ENCODE measurements at places on chromosomes 3 and 15. TPM values are rescaled to one million over a fixed set of nuclear protein-coding genes. Genes with fewer than 3 reads are reported as not detected.

DNA sequence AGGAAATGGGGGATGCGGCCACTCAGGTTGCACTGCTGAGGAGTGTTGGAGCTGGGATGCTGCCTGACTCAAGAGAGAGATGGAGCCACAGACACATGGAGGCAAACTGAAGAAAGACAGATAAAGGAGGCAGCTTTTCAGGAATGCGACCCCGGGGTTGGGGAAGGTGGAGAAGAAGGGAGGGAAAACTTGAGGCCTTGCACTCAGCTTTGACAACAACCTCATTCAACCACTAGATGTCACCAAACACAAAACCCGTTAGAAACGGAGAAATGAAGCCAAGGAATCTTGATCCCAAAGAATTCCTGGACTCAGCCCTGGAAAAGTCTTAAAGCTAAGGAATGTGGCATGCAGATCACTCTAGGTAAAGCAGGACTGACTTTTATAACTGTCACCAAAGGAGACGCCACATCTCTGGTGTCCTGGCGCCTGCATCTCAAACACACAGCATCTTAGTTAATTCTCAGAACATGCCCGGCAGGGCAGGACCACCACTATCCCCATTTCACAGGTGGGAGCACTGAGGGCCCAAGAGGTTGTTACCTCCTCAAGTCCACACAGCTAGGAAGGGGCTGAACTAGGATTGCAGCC is 59.6 kb upstream of the LMCD1 start:
- DNase-seq = no peak

DNA sequence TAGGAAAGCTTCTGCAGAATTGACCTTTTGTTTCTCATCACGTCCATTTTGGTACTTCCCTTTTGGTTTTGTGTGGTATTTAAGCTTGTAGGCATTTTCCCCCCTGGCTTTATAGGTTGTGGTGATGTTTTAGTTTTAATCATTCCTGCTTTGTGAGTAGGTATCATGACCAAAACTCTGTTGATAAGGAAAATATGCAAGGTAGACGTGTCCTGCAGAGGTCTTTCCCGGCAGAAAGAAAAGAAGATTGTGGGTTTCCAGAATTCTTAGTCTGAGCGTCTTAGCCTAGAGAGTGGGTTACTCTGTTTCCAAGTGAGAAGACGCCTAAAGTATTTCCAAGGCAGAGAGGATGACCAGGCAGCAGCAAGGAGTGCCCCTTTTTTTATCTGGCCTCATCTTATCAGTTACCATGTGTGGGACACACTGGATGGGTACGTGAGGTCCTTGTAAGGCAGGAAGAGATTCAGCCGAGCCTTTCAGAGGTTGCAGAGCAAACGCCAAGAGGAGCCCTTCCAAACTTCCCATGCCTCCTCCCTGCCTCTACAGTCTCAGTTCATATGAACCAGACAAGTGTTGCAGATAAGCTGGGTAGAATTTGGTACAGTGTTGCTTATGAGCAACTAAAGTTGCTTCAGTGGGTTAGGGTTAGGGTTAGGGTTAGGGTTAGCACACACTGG is 58.8 kb downstream of the ARNT2 start:
- DNase-seq = no peak

DNA sequence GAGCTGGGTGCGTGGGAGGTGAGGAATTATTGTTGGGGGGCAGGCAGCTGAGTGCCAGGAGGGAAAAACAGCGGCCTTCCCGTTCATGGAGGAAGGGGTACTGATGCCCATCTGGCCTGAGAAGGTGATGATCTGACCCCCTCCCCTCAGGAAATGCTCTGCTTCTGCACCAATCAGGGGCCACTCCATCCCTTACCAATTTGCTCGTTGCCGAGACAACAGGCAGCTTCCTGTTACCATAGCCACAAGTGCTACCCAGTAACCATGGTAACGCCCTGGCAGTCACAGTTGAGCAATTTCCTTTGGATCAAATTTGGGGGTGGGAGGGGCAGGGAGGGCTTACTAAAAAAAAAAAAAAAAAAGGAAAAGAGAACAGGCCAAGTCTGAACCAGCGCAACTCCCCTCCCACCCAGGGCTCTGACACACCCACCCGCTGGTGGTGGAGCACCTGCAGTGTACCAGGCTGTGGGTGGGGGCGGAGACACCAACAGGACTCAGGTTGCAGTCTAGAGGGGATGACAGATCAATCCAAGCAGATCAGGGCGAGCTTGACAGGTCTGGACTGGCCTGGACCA is 13.7 kb downstream of the CELF6 start:
- no peak for DNase-seq

DNA sequence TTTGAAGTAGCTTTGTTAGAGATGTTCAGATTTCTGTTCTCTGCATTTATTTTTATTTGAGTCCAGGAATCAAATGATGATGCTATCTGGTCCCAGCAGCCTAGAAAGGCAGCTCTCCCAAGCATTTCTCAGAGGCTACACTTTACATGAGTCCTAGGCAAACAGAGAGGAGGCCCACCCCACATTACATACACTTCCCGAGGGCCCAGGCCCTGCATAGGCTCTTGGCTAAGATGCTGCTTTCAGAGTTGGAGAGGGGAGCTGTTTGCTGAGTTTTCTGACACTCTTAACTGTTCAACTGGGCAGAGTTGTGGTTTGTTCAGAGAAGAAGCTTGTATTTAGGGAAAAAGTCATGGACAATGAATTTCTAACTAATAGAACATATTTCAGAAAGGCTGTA is 117.9 kb upstream of the RGMA start:
- DNase-seq = no peak

DNA sequence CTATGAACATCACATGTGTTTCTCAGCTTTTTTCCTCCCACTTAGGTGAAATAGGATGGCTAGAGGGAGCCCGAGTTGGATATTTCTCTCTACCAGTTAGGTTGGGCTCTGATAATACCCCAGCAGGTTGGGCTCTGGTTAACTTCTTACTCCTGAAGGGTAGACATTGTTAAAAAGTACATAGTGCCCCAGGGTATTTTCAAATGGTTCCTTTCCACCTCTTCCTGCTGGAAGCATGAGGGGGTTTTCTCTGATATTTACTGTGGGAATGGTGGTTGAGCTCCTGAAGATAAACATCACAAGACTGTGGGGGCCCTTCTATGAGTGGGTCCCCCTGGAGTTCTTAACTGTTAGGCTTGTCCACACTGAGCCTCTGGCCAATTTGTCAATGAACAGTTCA is 36.1 kb upstream of the SPESP1 start:
- no peak for DNase-seq

Gene NLGN1
- 0.85 TPM for total RNA-seq

- DNase-seq = no peak
Observed at GRCh38 chr15:60922736-60923135, 306.4 kb downstream of the RORA start.

- no peak for DNase-seq
Observed at GRCh38 chr3:80006315-80006714, 238.5 kb upstream of the ROBO1 start.

Gene CMTM8
- total RNA-seq = 9.8 TPM

Gene PLIN1
- 0.44 TPM for total RNA-seq

GRCh38 chr3:94615275-94616065 is 552.6 kb downstream of the NSUN3 start:
- no peak for DNase-seq

Gene KBTBD13
- total RNA-seq = not detected

DNA sequence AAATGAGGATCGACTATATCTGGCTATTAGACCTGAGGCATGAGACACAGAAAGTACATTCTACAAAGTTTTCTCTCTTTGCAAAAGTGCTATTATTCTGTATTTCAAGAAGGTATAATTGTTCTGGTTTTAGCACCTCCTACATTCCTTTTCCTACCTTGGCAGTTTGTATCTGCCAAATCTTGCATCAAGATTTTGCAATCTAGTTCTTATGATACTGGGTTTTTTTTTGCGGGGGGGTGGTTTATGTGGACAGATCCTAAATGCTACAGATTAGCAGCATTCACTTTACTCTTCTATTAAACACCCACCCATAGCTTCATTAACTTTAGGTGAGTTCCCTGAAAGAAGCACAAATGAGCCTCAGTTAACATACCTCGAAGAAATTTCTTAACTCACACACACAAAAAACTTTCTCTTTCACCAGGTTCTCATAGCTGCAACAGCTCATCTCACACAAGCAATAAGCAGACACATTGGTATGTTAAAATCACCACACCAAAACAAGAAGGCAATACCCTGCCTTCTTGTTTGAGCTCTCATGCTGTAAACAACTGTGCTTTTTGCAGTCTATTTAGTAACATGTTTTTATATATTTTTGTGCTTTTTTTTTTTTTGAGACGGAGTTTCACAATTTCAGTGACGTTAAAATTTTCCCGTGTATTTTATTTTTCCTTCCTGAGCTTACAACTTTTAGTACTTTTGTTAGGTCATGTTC is 73.0 kb upstream of the VGLL4 start:
- no peak for DNase-seq

- no peak for DNase-seq
Observed at GRCh38 chr3:171389491-171389890, 70.7 kb downstream of the TNIK start.

- no peak for DNase-seq
Observed at GRCh38 chr3:122915300-122916055, 112.1 kb downstream of the SEMA5B start.

GRCh38 chr3:156744631-156745030 is 70.2 kb downstream of the TIPARP start:
- no peak for DNase-seq

Gene PAK6
- 6.3 TPM for total RNA-seq

- DNase-seq = no peak
Observed at GRCh38 chr15:44718180-44718926, 7.0 kb downstream of the B2M start.

GRCh38 chr3:55526332-55527030 is 39.4 kb upstream of the WNT5A start:
- DNase-seq = no peak

GRCh38 chr3:72181251-72181650 is 396.3 kb upstream of the PROK2 start:
- DNase-seq = no peak

Gene GOLGA8Q
- total RNA-seq = 1.1 TPM

Gene GMNC
- not detected for total RNA-seq

Gene CLRN1
- total RNA-seq = not detected

Gene SLCO3A1
- total RNA-seq = 20.6 TPM

GRCh38 chr3:46365737-46366524 is 4.8 kb upstream of the CCR5 start:
- DNase-seq = no peak

GRCh38 chr15:101128221-101129015 is 123.4 kb downstream of the CHSY1 start:
- DNase-seq = no peak

Gene RAB5A
- total RNA-seq = 31.2 TPM

DNA sequence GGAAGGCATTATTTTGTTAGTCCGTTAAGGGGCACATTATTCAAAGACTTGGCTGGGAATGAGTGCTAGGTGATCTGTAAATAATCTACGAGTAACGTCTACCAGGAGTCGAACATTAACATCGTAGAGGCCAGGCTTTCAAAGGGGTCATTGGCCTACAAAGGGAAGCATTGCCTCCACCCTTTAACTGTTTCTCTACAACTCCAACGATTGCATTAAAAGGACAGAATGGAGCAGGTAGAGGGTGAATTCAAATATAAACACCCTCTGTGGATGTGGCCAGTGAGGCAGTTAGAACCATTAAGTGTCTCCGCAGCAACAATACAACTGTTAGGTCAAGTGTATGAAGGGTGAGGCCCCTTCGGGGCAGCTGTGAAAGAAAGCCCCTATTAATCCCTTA is 126.0 kb upstream of the LMOD3 start:
- no peak for DNase-seq
